ENCODE measurements at places on chromosomes 2 and 18. TPM values are rescaled to one million over a fixed set of nuclear protein-coding genes. Genes with fewer than 3 reads are reported as not detected.
A peak's percentile ranks its signal among the peaks of the same experiment; 100 is the strongest.

DNA sequence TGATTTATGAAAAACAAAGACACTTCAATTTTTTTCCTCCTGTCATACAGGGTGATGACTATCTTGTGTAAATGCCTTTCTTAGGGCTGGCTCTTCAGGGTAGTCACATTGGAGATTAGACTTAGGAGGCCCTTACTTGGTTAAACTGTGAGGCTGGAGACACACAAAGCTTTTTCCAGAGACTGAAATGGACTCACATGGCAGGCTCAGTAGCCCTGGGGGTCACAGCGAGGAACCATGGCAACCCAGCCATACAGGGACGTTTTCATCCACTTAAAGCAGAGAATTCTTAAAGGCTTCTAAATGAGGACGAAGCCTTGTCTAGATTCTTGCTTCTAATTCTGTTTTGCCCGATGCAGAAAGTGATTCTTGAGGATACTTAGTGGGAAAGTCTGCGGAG is 57.3 kb upstream of the ZDBF2 start:
- no peak for DNase-seq
- H3K4me1 ChIP-seq: peaks cover 4% of the 10 kb centered on the region
- peaks cover 2% of the 10 kb centered on the region for H3K36me3 ChIP-seq
- H3K27me3 ChIP-seq: no peaks in the 10 kb centered on the region
- H3K4me3 ChIP-seq: no peak overlapping the region

DNA sequence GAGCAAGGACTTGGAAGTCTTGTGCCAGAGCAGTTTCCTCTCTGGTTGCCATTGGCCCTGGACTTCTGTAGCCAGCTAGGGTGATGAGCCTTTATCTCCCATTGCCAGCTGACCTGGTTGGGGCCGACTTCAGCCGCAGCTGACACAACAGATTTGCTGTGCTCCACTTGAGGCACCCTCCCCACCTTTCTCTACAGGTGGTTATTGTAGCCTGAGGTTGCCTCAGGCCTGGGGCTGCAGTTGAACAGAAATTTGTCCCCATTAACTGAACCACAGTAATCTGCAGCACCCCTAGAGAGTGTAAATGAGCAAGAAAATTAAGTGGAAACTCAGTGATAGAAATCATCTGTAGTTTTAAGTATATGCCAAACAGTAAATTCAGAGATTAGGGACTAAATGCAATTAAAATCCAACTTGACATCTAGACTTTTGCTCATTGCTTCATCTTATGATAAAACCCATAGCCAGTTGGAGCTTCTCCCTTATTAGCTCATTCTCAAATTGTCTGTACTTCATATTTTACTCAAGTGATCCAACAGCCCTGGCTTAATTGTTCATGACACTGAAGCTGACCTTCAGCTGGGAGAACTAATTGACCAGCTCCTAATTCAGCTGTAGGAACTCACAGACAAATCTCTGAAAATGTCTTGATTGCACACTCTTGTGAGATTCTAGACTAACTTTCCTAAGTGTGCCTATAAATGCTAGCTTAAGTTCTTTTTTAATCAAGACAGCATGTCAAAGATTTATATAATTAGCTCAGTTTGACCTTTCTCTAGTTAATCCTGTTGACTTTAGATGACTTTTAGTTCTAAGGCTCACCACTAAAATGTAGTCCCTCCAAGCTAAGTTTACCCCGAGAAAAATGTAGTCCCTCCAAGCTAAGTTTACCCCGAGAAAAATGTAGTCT is 48.9 kb downstream of the COPS8 start:
- no peak overlapping the region for H3K4me3 ChIP-seq
- H3K4me1 ChIP-seq: no peaks in the 10 kb centered on the region
- H3K27me3 ChIP-seq: no peaks in the 10 kb centered on the region
- no peaks in the 10 kb centered on the region for H3K36me3 ChIP-seq
- DNase-seq: peak; percentile 36
- H3K27ac ChIP-seq: no peak overlapping the region

SPATA3 gene
- total RNA-seq: not detected

GDF7 gene
- 0.04 TPM for total RNA-seq

DNA sequence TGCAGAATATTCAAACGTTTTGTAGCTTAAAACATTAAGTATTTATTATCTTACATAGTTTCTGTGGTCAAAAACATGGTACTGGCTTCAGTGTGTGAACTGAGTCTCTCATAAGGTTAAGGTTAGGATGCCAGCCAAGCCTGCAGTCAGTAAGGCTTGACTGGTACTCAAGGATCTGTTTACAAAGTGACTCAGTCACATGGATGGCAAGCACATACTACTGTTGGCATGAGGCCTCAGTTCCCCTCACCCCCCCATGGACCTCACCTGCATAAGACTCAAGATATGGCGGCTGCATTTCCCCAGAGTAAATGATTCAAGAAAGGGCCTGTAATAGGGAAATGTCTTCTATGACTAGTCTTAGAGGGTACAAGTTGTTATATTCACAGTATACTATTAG is 1167.5 kb downstream of the DPP10 start:
- H3K27me3 ChIP-seq: no peaks in the 10 kb centered on the region
- DNase-seq: no peak
- no peaks in the 10 kb centered on the region for H3K4me1 ChIP-seq
- no peaks in the 10 kb centered on the region for H3K36me3 ChIP-seq
- no peak overlapping the region for H3K4me3 ChIP-seq

DNA sequence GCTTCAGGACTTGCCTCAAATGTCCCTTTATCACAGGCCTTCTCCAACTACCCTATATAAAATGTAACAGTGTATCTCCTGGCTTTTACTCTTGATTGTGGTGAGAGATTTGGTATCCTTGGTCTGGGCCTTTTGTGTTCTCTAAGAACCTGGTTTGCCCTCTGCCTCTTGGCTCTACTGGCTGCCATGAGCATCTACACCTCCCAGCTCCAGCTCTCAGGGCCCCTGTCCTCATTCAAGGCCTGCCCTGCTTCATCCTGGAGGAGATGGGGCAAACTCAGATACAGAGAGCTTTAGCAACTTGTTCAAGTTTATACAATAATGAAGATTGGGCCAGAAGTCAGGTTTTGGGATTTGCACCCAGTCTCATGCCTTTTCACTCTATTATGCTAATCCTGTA is 45.0 kb downstream of the QPCT start:
- H3K4me3 ChIP-seq: no peak overlapping the region
- peaks cover 2% of the 10 kb centered on the region for H3K36me3 ChIP-seq

DNA sequence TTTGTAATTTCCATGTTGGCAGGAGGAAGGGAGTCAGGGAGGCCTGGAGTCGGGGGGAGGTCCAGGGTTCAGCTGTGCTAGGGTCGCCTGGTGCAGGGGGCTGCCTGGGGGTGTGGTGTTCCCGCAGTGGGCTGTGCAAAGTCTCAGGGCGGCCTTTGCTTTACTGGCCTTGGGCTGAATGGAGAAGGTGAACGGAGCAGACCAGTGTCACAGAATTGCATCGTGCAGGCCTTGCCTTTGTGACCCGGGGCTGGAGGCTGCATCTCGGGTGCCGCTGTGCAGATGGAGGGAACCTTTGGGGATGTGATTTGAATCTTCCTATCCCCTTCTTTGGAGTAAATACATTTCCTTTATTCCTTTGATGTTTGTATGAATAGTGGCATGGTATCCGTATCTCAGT is 8.8 kb downstream of the SNTG2 start:
- no peak overlapping the region for H3K4me3 ChIP-seq
- no peaks in the 10 kb centered on the region for H3K27me3 ChIP-seq
- DNase-seq: no peak
- H3K27ac ChIP-seq: no peak overlapping the region

GRCh38 chr2:47897883-47898731 is 8.2 kb downstream of the FBXO11 start:
- H3K4me3 ChIP-seq: no peak overlapping the region
- DNase-seq: no peak
- H3K27me3 ChIP-seq: no peaks in the 10 kb centered on the region
- H3K36me3 ChIP-seq: peaks cover 2% of the 10 kb centered on the region
- no peak overlapping the region for H3K27ac ChIP-seq

GRCh38 chr2:106124905-106125549 is 69.1 kb downstream of the UXS1 start:
- H3K36me3 ChIP-seq: peaks cover 70% of the 10 kb centered on the region
- DNase-seq: no peak
- no peaks in the 10 kb centered on the region for H3K4me1 ChIP-seq

DNA sequence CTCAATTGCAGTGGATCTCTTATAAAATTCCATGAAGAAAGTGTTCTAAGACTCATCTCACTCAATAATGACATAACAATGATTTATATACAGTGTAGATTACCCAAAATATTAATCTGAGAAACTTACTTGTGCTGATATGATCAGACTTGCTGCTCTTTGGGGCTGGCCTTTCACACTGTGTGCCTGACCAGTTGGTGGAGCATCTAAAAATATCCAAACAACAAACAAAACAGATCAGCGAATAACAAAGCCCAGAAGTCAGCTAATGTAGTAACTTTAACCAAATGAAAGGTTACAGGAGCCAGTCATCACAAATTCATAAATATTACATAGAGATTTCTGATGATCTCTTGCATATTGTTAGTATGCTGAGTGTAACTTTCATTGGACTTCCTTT is 1466.8 kb upstream of the NXPH2 start:
- no peak for DNase-seq
- H3K36me3 ChIP-seq: no peaks in the 10 kb centered on the region
- no peaks in the 10 kb centered on the region for H3K27me3 ChIP-seq
- no peak overlapping the region for H3K4me3 ChIP-seq
